ENCODE measurements at places on chromosomes 11 and 22.

- no peak for DNase-seq
Observed at GRCh38 chr11:11987503-11988022, 20.9 kb downstream of the DKK3 start.

GRCh38 chr11:119192111-119192510 lies 6.8 kb downstream of the NHERF4 start:
- DNase-seq: no peak

DNA sequence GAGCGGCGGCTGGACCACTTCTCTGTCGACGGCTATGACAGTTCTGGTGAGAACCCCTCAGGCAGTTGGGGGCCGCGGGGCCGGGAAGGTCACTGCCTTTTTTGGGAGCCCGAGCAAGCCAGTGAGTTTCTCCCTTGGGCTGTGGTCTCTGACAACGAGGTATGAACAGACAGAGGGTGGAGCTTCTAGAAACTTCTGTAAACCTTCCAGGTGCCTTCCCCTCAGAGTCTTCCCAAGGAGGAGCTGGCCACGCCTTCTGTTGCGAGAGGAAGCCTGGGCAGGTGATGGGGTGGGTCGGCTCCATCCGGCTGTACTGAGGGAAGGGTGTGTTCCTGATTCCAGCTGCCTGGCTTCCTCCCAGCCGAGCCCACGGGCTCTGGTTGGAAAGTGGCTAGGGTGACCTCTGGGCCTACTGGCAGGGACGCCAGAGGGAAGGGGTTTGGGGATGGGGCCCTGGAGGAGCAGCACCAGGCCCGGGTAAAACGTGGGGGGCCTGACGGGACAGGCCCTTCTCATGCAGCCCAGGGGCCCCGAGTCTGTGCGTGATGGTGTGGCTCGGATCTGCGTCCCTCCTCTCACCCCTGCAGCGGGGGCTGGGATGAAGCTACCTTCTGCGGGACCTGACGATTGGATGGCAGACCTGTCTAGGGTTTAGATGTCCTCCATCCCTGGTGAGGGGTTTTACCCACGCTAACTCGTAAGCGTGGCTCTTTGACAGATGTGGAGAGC lies 110.8 kb downstream of the KCNQ1OT1 start:
- no peak for DNase-seq

GRCh38 chr11:134258577-134258976 lies 5.2 kb downstream of the ACAD8 start:
- no peak for DNase-seq

GRCh38 chr11:33185756-33186155 lies 24.5 kb upstream of the CSTF3 start:
- DNase-seq: no peak

- no peak for DNase-seq
Observed at GRCh38 chr11:101993172-101993571, 54.1 kb upstream of the CFAP300 start.

DNA sequence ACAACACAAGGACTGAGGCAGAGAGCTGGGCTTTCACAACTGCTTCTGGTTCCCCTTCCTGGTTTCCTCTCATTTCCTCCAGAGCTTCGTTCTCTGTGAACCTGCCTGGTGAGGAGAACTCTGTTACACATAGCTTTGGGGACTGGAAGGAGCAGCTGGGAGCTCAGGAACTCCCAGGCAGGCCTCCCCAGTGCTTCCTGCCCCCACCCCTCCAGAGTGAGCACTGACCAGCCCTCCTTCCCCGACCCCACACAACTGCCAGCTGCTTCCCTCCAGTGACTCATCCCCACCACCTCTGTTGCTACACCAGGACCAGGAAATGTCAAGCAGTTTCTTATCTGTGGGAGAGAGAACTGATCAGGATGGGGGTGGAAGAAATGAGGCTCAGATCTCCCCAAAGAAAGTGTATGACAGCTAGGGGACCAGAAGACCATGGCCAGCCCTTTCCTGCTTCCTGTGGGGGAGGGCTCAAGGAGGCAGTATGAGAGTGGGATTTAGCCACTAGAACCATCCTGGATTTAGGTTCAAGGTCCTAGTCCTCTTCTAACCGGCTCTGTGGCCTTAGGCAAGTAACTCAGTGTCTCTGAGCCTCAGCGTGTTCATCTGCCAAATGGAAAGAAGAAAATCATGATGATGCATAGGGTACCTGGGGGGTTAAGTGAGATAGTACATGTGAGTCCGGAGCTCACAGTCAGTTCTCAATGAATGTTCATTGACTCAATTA lies 4.5 kb upstream of the TP53I11 start:
- DNase-seq: no peak

GRCh38 chr11:67648796-67649613 lies 1.5 kb downstream of the ACY3 start:
- no peak for DNase-seq

DNA sequence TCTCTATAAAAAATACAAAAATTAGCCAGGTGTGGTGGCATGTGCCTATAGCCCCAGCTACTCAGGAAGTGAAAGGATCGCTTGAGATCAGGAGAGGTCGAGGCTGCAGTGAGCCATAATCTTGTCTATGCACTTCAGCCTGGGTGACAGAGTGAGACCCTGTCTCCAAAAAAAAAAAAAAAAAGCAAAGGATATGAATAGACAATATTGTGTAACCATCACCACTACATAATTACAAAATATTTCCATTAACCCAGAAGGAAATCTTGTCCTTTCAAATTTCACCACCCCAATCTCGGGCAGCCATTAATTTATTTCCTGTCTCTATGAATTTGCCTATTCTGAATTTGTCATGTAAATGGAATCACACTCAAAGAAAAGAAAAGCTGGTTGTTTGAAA lies 21.2 kb downstream of the RSF1 start:
- no peak for DNase-seq

- DNase-seq: no peak
Observed at GRCh38 chr22:43205748-43206508, 19.0 kb upstream of the TTLL12 start.

DNA sequence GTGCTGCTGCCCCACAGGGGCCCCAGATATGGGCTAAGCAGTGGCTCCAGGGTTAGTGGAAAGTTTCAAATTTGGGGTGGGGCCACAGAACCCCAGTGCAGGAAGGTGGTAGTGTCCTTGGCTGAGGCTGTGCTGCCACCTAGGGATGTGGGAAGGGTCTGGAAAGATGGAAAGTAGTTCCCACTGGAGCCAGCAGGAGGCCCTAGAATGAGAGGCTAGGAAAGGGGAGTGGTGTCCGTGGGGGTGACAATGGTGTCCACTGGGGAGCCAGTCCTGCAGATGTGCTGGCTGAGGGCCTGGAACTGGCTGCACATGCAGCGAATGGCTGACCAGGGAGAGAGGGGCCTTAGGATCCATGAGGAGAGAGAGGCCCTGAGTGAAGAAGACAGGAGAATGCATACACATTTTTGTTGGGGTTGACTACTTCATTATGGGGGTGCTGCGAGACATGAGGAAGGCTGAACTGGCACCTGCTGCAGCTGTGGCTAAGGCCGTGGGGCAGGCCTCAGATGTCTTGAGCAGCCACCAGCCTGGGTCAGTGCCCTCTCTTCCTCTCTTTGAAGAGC lies 21.1 kb downstream of the RFPL3 start:
- no peak for DNase-seq
